NCI-H1092 (cell line): ENCODE measurements at places on chromosomes 6 and 20.

- DNase-seq, result no peak
Measured at GRCh38 chr6:97674802-97675201, 391.8 kb upstream of the MMS22L start.

- DNase-seq, result no peak
Measured at GRCh38 chr6:30357678-30358540, 13.0 kb downstream of the RPP21 start.

GRCh38 chr6:55981660-55982059, 106.3 kb upstream of the BMP5 start:
- no peak for DNase-seq

GRCh38 chr6:14135893-14136539, 18.4 kb downstream of the CD83 start:
- DNase-seq, result no peak

- DNase-seq, result no peak
Measured at GRCh38 chr6:106308985-106309384, 16.6 kb downstream of the ATG5 start.

DNA sequence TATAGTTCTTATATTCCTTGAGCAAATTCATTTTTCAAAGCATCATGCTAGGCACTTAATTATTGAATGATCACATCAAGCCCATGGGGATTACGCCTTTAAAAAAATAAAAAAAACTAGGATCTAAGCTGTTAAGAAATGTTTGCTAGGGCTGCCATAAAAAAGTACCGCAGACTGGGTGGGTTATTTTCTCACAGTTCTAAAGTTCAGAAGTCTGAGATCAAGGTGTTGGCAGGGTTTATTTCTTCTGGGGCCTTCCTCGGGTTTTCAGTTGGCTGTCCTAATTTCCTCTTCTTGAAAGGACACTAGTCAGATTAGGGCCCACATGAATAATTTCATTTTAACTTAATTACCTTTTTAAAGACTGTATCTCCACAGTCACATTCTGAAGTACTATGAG, 165.6 kb upstream of the RIMS1 start:
- DNase-seq, result no peak

- no peak for DNase-seq
Measured at GRCh38 chr6:89321131-89321970, 6.3 kb upstream of the GABRR2 start.

DNA sequence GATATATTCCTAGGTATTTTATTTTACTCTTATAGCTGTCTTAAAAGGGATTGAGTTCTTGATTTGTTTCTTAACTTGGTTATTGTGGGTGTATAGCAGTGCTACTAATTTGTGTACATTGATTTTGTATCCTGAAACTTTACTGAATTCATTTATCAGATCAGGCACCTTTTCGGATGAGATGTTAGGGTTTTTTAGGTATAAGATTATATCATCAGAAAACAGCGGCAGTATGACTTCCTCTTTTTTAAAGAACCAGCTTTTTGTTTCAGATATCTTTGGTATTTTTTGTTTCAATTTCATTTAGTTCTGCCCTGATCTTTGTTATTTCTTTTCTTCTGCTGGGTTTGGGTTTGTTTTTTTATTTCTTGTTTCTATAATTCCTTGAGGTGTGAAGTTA, 382.4 kb upstream of the ADGRB3 start:
- DNase-seq, result no peak

- DNase-seq, result peak; percentile 39
Measured at GRCh38 chr20:39282619-39283092, 320.5 kb downstream of the DHX35 start.

- no peak for DNase-seq
Measured at GRCh38 chr20:51404297-51405060, 138.0 kb downstream of the NFATC2 start.

DNA sequence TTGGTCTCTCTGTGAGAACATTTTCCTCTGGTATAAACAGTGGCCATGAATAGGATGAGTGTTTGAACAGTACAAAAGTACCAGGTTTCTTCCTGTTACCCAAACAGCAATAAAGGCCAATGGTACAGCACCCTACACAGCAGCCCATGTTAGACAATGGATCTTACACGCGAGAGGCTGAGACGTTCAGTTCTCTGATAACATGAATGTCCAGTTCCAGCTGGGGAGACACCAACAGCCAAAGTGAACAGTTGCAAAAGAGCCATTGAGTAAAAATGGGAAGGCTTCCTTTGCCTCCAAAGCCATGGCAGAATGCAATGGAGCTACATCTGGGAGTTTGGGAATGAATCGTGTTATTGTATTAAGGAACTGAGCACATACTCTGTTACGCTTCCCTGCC, 246.8 kb upstream of the SGK1 start:
- peak; percentile 66 for DNase-seq

DNA sequence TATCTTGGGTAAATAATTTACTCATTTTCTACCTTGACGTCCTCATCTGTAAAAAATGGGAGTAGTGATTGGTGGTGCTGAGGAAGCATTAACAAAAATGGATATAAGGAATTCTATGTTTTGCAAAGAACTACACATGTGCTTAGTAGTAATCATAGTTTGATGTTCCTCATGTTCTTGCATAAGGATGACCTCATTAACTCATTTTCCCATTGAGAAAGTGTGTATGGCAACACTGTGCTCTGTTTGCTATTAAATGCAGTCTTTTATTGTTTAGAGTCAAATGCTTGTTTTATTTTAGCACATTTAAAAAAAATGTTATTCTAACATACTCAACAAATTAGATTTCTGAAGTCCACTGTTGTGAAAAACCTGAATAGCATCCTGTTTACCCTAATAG, 211.2 kb upstream of the RSPO3 start:
- no peak for DNase-seq

- DNase-seq, result no peak
Measured at GRCh38 chr20:9235518-9235917, 166.6 kb downstream of the PLCB4 start.

DNA sequence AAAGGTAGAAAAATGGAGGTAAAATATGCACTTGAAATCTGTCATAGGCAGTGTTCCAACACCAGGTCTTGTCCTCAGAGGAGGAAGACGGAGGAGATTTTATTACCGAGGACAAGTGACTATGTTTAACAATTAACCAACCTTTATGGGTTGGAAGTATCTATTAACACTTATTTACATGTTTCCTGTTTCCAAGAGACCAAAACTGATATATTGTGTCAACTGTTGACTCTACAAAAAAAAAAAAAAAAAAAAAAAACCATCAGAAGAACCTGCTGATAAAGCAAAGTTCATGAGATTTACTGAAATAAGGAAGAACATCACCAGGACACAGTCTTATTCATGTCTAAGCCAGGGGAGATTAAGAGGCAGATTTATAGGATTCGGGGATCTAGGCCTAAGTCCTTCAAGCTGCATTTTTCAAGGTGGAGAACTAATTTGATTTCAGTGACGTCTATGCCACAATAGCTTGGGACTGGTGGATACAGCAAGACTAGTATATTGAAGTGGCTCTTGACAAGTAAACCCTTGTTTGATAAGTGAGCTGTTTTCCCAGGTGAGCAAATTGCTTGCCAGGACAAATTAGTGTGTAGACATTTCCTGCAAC, 126.6 kb upstream of the NAA20 start:
- no peak for DNase-seq

DNA sequence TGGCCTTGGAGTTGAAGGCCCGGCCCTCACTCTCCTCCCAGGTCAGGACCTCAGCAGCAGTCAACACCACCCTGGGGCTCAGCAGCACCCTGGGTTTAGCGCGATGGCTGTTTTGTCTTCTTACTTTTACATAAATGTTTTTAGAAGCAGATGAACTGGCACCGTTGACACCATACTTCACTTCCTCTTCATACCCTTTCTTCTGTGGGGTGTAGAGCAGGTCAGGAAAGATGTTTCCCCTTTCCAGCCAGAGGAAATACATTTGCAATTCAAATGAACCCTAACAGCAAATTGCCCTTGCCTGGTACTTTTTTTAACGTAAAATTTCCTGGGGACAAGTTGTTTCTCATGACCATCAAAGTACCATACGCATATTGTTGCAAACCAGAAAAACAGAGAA, 54.7 kb upstream of the SNX9 start:
- DNase-seq, result no peak

GRCh38 chr20:63061051-63061770, 54.4 kb upstream of the BHLHE23 start:
- no peak for DNase-seq

GRCh38 chr6:90203672-90204071, 93.0 kb downstream of the BACH2 start:
- no peak for DNase-seq

DNA sequence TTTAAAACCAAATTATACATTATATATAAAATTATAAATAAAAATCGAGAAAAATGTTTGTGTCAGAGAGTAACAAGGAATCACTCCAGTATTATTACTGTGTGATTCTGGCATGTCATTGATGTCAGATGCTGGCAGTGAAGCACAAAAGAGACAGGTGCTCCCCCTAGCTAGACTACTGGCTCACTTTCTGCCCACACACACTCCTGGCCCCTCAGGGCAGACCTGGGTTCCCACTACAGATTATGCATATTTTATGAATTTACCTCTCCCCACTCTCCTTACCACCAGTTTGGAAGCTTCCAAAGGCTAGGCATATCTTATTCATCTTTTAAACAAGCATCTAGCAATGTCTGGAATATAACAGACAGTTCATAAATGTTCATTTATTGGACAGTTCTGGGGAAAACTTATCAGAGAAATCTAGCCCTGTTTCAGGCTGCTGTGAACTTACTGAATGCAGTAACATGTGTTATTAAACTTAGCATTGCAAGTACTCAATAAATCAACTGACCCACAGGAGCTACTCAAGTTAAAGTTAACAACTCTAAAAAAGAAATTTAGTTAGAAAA, 12.8 kb downstream of the SNX3 start:
- no peak for DNase-seq

DNA sequence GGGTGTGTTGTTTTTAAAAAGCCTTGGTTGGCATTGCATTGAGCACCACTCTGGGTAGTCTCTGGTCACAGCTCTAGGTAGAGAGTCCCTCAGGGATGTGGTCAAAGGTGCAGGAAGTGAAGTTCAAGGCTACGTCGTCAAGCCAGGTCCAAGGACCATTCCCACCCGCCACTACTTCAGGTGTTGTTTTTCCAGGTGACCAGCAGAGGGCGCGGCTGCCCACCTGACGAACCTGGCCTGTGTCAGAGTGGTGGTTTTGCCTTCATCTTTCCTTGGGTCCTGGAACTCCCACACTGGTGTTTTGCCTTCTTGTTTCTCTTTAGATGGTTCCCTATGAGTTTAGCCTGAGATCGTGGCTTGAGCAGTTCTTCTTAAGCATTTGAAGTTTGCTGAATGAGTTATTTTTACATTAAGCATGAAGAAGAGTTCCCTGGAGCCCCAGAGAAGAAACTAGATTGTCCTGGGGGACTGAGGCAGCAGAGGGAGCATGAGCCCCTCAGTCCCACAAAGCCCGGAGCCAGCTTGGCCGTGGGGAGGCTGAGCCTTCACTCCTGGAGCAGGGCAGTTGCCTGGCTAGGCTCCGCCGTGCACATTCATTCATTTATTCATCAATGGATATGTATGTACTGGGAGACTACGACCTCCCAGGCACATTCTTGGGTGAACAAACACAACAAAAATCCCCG, 5.6 kb upstream of the PHACTR3 start:
- no peak for DNase-seq

- DNase-seq, result no peak
Measured at GRCh38 chr6:39085129-39085797, 29.7 kb downstream of the SAYSD1 start.

DNA sequence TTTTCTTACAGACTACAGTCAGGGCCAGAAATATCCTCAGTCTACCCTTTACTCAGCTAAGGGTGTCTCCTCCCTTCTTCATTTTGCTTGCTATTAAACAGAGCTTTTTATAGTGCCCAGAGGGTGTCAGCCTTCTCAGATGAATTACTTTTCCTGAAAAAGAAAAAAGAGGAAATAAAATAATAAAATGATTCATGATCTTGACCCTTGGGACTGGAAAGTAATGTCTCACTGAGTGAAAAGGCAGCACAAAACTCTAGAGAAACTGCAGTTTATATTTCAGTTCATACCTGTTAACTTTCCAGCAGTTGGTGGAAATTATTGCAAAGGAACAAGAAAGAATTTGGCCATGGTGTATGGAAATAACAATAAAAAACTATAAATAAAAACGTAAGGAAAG, 170.6 kb downstream of the IBTK start:
- DNase-seq, result no peak

GRCh38 chr6:159267165-159267564, 98.0 kb downstream of the FNDC1 start:
- no peak for DNase-seq

- no peak for DNase-seq
Measured at GRCh38 chr6:67792996-67793395, 842.1 kb upstream of the ADGRB3 start.

GRCh38 chr6:108946695-108947094, 98.5 kb downstream of the ARMC2 start:
- DNase-seq, result no peak

DNA sequence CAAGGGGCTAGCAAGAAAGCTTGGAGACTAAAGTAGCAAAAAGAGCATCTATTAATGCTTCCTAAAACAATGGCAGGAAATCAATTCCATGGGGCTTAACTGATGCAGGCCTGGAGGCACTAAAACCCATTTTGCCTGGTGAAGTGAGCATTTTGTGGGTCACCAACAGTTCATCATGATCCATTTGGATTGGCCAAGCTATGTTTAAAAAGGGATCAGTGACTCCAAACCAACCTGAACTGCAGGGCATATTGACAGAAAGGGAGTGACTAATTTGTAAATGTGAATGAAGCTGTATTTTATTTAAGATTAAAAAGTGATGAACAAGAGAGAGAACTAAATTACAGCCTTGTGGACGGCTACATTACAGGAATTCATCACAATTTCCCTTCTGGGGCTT, 132.0 kb downstream of the PCSK2 start:
- DNase-seq, result no peak

DNA sequence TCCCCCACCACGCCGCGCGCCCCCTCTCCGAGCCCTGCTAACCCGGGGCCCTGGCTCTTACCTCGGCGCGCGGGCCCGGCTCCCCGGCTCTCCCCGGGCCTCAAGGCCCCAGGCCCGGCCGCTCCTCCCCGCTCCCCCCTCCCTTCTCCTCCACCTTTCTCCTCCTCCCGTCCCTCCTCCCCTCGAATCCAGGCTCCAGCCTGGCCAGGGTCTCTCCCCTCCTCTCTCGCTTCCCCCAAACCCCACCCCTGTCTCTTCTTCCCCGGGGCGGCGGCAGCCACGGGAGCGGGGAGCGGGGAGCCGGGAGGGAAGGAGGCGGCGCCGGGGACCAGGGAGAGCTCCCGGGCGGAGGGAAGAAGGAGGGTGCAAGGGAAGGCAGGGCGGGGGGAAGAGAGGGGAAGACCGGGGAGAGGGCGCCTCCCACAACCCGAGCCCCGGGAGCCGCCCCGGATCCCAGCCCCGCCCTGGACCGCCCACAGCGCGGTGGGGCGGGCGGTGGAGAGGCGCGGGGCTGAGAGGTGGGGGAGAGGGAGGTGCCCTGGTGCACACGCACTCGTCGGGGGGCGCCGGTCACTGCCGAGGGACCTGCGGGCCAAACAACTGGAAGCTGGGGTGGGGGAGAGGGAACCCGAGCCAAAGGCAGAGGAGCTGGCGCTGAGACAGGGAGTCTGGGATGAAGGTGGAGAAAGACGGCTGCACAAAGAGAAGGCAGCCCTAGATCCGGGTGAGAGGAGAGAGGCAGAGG, at the start of gene GABBR1:
Gene GABBR1 (minus strand): TSS at position 395 of the 745 bp plus-strand sequence. CDS start 798 bp downstream, outside the sequence.
- peak; percentile 73 for DNase-seq
